NCI-H2081 (cell line): ENCODE measurements at places on chromosomes 4 and X.
A peak's percentile ranks its signal among the peaks of the same experiment; 100 is the strongest.

DNA sequence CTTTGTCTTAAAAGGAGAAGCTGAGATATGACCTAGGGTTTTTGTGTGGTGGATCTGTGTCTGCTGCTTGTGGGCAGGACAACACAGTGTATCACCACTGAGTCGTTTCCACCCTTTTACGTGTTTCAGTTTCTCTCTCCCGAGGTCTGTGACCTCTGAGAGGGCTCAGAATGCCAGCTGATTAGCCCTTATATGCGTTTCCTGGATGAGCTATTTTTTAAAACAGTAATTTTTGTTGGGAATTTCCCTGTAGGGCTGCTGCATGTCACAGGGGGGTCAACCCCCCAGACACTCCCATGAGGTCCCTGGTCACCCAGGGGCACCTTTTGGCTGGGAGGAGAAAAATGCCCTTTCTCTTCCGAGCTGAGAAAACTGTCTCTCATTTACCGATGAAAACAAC lies 170.4 kb upstream of the CASK start:
- DNase-seq, result no peak

- DNase-seq, result no peak
Measured at GRCh38 chr4:88230461-88230891, 53.9 kb downstream of the PPM1K start.

DNA sequence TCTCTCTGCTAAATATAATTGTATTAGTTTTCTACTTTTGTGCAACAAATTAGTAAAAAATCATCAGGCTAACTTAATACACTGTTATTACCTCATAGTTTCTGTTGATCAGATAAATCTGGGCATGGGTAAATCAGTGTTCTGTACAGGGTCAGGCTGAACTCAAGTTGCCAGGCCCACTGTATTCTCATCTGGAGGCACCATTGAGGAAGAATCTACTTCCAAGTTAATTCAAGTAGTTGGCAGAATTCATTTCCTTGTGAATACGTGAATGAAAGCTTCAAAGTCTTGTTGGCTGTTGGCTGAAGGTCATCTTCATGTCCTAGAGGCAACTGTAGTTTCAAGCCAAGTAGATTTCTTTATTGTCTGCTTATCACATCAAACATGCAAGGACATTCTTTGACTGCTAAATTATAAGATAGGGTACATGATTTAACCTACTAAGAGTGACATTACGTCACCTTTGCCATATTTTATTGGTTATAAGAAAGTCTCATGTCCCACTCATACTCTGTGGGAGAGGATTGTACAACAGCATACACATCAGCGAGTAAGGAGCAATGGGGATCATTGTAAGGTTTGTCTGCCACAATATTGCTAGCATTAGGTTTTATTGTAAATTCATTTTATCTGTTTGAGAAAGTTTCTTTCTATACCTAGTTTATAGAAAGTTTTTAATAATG lies 1219.0 kb downstream of the ARAP2 start:
- no peak for DNase-seq

DNA sequence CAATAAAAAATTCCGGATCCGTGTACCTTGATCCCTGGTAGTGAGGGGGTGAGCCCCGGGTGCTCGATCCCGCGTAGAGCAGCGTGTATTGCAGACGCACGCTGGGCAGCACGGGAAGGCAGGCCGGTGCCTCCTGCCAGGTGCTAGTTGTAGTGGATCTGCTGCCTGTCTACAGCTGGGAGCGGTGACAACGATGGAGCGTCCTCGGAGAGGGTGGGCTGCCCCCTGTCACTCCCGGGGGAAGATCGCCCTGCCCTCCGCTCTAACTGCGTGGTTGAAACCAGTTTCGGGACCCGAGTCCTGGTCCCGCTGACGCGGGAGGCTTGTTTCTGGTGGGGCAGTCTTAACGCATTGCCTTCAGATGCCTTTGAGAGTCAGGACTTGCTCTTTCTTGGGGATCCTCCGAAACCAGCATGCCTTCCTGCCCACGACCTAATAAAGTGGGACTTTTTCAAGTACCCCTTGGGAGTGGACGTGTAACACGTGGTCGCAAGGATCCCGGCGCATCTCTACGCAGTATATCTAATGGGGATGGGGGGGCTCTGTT lies 2.7 kb upstream of the NKX6-1 start:
- DNase-seq, result no peak

DNA sequence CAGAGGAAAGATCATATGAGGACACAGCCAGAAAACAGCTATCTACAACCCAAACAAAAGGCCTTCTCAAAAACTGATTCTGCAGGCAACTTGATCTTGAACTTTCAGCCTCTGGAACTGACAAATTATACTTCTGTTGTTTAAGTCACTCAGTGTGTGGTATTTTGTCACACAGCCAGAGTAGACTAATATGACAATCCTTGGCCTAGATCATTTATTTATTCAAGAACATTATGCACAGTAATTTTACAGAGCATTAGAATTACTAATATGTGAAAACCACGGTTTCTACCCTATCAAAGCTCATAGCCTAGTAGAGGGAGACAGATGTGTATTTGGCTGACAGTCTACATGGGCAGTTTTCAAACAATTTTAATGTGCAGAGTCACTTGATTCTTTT lies 167.8 kb upstream of the PCDH18 start:
- DNase-seq, result no peak

DNA sequence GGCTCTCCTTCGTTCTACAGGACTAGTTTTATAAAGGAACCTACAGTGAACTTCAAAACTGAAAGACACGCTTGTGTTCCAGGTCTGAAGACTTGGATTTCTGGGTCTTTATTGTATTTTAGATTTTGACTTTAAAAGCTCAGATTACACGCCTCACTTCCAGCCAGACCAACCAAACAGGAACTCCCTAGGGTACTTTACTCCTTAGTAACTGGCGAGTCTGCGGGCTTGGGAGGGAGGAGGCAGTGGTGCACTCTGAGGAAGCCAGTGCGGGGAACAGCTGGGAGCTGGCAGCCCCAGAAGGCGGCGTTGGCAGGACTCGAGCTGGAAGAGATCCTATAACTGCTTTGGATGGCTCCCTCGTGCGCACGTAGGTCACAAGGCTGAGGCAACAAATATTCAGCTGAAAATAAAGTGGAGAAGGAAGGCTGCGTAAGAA lies 391 bp upstream of the PHKA1 start:
- peak; percentile 59 for DNase-seq

DNA sequence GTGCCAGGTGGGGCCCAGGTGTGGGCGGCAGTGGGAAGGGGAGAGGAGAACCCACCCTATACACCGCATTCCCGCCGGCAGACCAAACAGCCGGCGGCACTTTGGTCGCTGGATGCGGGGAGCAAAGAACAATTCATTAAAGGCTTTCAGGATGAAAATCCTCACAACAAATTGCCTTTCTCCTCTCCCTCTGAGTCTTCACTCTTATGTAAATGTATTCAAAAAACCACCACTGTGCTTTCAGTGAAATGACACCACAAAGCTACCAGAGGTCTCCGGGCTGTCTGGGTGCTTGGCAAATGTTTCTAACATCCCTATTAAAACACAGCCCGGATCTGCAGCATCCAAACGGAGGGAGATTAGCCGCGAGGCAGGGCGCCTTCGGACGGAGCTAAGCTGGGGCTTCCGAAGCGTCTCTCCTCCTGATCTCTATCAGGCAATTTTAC lies 171.8 kb upstream of the TBL1X start:
- DNase-seq, result no peak

DNA sequence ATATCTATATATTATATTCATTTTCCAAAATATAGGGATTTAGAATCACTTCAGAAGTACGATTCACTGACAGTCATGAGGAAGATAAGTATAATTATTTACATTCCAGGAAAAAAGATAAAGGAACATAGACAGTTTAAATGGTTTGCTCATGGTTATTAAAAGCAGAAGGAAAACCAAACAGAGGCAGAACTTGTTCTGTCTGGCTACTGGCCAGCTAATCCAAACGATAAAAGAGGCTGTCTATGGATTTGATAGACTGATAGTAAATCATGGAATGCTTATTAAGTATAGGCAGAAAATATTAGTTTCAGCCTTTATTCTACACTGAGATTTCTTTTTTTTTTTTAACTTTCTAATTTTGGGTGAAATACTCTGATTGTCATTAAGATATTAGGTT lies 50.2 kb downstream of the RPGR start:
- no peak for DNase-seq

DNA sequence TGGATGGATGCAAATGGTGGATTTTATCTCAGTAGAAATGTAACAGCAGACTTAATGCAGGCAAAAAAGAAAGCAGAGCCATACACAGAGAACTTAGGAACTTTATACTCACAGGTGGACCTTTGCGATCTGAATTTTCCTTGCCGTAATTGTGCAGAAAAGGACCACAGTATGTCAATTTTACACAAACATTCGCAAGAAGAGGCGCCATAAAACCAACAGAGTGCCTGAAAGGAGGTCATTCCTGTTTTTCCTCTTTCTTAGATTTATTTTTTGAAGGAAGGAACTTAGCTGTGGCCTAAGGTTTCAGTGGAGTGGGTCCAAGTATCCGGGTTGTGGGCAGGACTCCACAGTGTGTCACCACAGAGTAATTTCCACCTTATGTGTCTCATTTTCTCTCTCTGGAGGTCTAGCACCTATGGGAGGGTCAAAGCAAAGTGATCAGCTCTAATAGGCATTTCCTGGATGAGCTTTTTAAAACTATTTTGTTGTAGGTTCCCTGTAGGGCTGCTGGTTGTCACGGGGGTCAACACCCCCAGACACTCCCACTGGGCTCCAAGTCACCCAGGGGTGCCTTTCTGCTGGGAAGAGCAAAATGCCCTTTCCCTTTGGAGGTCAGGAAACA lies 24.7 kb upstream of the PBDC1 start:
- no peak for DNase-seq

- no peak for DNase-seq
Measured at GRCh38 chrX:19790829-19791228, 96.6 kb downstream of the SH3KBP1 start.

GRCh38 chrX:14554131-14554715 lies 24.9 kb downstream of the GLRA2 start:
- DNase-seq, result no peak

GRCh38 chrX:153643431-153644351 lies 3.3 kb upstream of the DUSP9 start:
- DNase-seq, result no peak

- no peak for DNase-seq
Measured at GRCh38 chr4:157897855-157898370, 274.9 kb downstream of the GASK1B start.

- peak; percentile 21 for DNase-seq
Measured at GRCh38 chrX:85992811-85993229, 54.5 kb downstream of the CHM start.

DNA sequence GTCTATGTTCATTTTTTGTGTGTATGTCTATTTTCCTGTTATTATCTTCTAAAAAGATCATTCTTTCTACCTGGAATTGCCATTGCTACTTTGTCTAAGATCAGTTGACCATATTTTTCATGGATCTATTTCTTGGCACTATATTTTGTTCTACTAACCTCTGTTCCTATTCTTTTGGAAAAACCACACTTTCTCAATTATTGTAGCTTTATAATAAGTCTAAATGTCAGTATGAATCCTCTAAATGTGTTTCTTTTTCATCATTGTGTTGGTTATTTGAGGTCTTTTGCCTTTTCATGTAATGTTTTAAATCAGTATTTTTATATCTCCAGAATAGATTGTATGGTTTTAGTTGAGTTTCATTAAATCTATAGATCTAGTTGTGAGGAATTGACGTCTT lies 798.3 kb downstream of the FAT4 start:
- no peak for DNase-seq

DNA sequence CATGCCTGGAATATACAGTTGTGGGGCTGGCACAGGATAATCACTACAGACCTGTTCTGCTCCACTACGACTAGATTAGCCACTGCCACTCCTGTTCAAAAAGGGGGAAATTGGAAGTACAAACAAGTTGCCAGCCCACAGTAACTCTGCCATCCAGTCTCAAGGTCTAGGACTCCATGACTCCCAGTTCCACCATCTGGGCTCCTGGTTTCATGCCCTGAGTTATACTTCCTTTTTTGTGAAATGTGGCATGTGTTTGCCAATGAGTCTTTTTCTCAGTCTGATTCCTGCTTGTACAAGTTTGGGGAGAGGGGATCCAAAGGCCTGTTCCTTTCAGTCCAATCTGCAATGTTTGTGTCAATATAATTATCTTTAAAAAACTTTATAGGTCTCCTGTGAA lies 1.0 kb upstream of the BLOC1S4 start:
- DNase-seq, result no peak

- DNase-seq, result no peak
Measured at GRCh38 chrX:30971774-30972603, 82.9 kb upstream of the TAB3 start.

DNA sequence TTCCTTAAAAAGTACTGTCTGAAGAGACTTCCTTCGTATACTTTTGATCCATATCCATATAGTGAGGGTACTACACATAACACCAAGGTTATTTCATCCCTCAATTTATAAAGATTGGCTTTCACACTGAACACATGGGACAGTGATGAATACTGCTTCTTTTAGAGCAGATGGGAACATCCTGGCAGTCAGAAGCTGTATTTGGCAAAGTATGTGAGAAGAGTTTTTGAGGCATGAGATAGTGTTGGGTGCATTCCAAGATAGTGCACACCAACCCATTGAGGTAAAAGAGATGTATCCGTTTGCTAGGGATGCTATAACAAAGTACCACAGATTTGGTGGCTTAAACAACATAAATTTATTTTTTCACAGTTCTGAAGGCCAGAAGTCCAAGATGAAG lies 141.1 kb downstream of the MOSPD2 start:
- DNase-seq, result no peak

GRCh38 chr4:53235547-53235946 lies 130.3 kb downstream of the SCFD2 start:
- DNase-seq, result no peak

DNA sequence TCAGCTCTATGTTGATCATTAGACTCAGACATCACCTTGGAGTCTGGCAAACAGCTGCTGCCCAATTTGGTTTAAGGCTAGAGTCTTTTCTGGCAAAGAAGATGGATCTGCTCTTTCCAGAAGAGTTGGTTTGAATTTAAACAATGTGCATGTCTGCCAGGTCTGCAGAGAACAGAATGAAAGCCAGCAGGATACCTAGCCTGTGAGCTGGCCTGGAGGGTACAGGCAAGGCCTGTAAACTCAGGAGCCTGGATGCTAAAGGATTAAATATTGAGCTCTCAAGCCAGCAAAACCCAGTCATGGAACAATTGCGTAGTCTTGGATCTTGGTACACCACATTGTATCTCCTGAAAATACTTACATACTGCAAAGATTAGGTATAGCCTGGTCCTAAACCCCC lies 15.6 kb upstream of the PDLIM3 start:
- no peak for DNase-seq

DNA sequence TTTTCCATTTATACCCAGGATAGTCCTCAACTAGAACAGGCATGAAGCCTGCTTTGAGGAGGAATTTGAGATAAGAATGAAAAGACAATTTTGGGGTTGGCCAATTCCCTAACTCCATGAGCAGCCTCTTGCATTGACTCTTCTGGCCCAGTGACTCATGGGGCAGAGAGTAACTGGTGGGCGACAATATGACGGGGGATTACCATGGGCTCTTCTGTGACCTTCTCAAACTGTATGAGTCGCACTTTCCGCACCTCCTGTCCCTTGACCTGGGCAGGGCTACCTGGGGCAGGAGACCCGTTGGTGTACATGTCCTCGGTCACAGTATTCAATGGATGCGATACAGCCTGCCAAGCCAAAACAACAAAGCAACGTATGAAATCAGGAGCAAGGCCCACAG lies 13.3 kb downstream of the MPP1 start:
- DNase-seq, result no peak

- DNase-seq, result no peak
Measured at GRCh38 chr4:30903502-30904214, 183.5 kb downstream of the PCDH7 start.
